ENCODE measurements at places on chromosomes 12 and 14. TPM values are rescaled to one million over a fixed set of nuclear protein-coding genes. Genes with fewer than 3 reads are reported as not detected.

GRCh38 chr12:10227648-10228047, 15.0 kb downstream of the GABARAPL1 start:
- no peaks in the 10 kb centered on the region for H3K27me3 ChIP-seq
- H3K4me3 ChIP-seq = no peak overlapping the region
- H3K4me1 ChIP-seq = peaks cover 6% of the 10 kb centered on the region
- H3K27ac ChIP-seq = no peak overlapping the region

Gene RD3L
- not detected for total RNA-seq

DNA sequence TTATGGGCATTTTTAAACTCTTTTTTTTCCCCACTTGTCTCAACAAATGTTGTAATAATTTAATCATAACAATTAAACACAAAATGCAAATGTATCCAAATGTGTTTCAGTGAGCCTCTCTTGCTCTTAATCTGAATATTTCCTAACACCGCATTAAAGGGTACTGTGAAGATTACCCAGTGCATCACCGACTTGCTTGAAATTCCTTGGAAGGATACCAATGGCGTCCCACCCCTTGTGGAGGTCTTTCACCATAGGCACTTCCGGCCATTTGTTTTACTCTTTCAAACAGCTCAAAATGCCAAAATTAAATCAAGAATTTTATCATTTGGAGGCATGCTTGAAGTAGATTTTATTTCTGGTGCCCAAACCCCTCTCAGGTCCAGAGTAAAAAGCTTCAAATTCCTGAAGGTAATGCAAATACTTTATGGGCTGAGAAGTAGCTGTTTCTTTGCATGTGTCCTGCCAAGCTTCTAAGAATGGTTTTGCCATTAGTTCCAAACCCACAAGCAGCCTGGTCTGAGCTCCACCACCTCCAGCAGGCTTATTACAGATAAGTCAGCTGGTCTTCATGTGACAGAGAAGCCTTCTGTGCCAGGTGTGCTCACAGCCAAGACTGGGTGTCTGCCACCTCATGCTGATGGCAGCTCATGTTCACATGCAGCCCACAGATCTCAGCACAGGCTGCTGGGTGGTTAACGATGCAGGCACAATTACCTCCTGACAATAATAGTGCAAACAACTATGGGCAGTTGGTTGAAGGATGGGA, 16.4 kb upstream of the NUDT4 start:
- H3K4me1 ChIP-seq = no peaks in the 10 kb centered on the region
- H3K27me3 ChIP-seq = no peaks in the 10 kb centered on the region
- H3K4me3 ChIP-seq = no peak overlapping the region
- no peak overlapping the region for H3K27ac ChIP-seq

Gene LPCAT3
- 6.4 TPM for total RNA-seq

DNA sequence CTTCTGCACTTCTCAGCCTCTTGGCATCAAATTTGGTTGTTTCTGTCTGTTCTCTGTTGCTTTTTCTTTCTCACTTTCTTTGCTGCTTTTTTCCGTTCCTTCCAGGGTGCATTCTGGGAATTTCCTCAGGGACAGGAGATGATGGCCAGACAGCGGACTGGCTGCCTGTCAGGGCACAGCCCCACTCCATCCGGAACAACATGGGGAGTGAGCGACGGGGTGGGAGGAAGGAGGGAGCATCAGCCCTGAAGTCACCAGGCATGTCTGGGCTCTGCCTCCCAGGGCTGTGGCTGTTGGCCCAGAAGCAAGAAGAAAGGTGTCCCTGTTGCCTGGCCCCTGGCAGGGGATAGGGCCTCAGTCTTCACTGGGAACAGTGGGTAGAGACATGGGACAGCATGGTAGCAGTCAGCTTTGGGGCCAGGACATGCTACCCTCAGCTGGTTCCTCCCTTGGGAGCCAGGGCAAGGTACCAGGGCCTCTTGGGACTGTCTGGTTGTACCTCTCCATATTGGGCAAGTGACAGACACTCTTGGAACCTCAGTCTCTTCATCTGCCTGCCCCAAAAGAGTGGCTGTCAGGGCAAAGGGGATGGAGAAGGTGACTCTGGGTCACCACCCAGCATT, 8.6 kb downstream of the PGF start:
- peaks cover 13% of the 10 kb centered on the region for H3K4me1 ChIP-seq
- H3K27ac ChIP-seq = no peak overlapping the region
- H3K27me3 ChIP-seq = no peaks in the 10 kb centered on the region
- H3K4me3 ChIP-seq = no peak overlapping the region

- no peaks in the 10 kb centered on the region for H3K27me3 ChIP-seq
- no peaks in the 10 kb centered on the region for H3K36me3 ChIP-seq
- peak; percentile 90 for DNase-seq
Observed at GRCh38 chr14:96275177-96276112, 19.4 kb downstream of the BDKRB1 start.

Data from IMR-90 (cell line).